AG20443 (cell line): ENCODE measurements at places on chromosomes 12 and 14.
A peak's percentile ranks its signal among the peaks of the same experiment; 100 is the strongest.

GRCh38 chr12:3202734-3203446 lies 125.7 kb downstream of the TSPAN9 start:
- DNase-seq: peak; percentile 87

GRCh38 chr14:106044949-106045596 lies 518.7 kb downstream of the TMEM121 start:
- no peak for DNase-seq

GRCh38 chr12:16166563-16167470 lies 110.7 kb downstream of the SLC15A5 start:
- DNase-seq: no peak

DNA sequence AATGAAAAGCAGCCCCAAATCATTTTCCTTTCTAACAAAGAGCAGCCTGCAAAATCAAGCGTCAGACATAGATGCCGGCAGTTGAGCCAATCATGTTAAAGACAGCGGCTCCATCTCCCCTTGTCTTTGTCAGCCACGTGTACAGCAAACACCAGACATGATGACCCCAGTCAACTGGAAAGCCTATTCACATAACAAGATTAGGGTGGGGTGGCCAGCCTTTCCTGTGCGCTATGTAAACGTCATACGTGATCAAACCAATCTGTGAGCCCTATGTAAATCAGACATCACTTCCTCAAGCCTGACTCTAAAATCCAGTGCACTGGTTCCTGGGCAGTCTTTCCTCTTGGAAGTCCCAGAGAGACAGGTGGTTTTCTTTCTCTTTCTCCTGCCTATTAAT lies 9.9 kb upstream of the FICD start:
- no peak for DNase-seq

- no peak for DNase-seq
Observed at GRCh38 chr12:30996752-30997151, 70.2 kb downstream of the TSPAN11 start.

DNA sequence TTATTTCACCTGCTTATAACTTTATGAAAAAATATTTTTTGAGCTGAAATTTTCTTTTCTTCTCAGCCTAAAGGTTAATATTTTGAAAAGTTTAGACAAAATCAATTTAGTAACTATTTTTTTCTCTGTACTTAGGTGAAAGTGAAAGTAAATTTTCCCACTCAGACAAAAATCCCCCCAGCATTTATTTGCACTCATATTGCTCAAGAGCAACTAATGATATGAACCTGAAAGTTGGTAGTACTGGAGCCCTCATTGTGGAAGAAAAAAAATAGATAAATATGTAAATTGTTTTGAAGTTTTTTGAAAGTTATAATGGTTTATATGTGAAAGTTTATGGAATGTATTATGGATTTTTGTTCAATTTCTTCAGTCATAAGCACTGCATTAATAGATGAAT lies 1005.9 kb upstream of the ATXN7L3B start:
- DNase-seq: no peak

GRCh38 chr12:100402763-100403162 lies 45.9 kb downstream of the SLC17A8 start:
- no peak for DNase-seq

DNA sequence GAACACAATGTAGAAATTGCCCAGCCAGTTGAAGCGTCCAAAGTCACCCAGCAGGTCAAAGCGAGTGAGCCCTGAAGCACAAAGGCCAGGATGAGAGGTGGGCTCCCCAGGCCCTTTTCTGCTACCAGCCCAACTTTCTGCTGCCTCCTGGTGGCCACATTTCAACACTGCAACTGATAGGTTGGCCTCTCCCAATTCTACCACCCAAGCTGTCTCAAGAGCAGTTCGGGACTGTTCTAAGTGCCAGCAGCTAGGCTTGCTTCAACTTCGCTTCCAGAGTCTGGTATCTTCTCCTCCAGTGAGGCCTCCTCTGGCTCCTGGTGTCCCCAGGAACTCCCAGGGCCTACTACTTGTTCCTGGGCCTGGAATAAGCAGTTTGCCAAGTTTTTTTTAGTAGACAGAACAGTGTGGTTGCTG lies 3.4 kb upstream of the DHH start:
- DNase-seq: peak; percentile 69

DNA sequence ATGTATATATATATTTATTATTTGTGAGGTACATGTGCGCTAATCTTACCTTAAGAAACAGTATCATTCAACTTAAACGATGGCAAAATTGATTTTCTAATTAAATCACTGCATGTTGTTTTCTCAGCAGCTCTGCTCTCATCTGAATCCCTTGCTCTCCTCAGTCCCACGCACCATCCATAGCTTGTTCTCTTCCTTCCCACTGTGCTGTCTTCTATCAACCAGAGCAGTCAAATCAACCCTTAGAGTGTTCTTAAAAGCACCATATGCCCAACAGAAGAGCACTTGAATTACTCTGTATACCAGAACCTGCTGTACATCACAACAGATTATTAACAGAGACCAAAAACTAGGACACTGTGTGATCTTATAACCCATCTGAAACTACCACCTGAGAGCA lies 209.4 kb upstream of the G2E3 start:
- DNase-seq: no peak

DNA sequence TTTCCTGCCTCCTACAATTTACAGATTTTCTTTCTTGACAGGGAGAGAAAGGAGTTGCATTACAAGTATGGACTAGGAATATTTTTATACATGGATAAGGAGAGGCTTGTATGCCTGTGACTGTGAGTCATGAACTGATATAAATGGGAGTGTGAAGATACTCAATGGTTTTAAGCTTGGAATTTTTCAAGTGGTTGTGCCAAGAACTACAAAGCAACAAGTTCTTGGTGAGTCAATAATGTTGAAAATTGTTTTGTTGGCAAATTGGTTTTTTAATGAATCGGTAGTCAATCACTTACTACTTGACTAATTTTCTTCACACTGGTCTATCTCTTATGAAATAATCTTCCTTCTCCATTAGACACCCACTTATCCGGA lies 58.9 kb upstream of the HMGA2 start:
- DNase-seq: peak; percentile 49

GRCh38 chr12:97452839-97453238 lies 9.8 kb upstream of the RMST start:
- DNase-seq: no peak

- peak; percentile 45 for DNase-seq
Observed at GRCh38 chr12:9049520-9050133, 60.3 kb downstream of the KLRG1 start.

- DNase-seq: peak; percentile 35
Observed at GRCh38 chr12:20024194-20024593, 344.1 kb upstream of the PDE3A start.

- peak; percentile 100 for DNase-seq
Observed at GRCh38 chr12:6752921-6753771, at the start of gene MLF2. Gene MLF2, minus strand, starts transcription at chr12:6753141. Its CDS starts 807 bp downstream, at chr12:6752334.

- peak; percentile 90 for DNase-seq
Observed at GRCh38 chr14:103522649-103523574, at the start of gene CKB. Gene CKB, minus strand, starts transcription at chr14:103522830. Its CDS starts 337 bp downstream, at chr14:103522493.

DNA sequence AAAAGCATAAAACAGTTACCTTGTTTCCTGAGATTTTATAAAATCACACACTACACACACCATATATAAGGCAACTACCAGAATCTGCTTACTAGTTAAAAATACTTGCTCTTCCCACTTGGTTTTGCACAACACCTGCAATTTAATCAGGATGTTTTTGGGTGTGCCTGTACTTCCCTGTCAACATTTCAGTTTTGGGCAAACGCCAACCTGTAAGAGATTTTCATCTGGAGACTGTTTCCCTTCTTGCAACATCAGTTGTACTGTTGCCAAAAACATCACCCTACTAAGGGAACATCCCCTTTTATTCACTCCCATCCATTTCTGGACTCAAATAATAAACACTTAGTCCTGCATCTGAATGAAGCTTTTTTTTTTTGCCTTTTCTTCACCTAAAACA lies 172.3 kb downstream of the DUSP6 start:
- DNase-seq: peak; percentile 31

GRCh38 chr14:21104448-21105060 lies 3.7 kb downstream of the TMEM253 start:
- DNase-seq: peak; percentile 85

GRCh38 chr14:89660166-89660565 lies 243.1 kb upstream of the FOXN3 start:
- DNase-seq: peak; percentile 71

- DNase-seq: no peak
Observed at GRCh38 chr12:93173178-93173957, 204.4 kb upstream of the NUDT4 start.

GRCh38 chr12:536751-537245 lies 77.1 kb downstream of the B4GALNT3 start:
- DNase-seq: no peak

- DNase-seq: no peak
Observed at GRCh38 chr14:75393794-75394193, 34.0 kb upstream of the JDP2 start.

DNA sequence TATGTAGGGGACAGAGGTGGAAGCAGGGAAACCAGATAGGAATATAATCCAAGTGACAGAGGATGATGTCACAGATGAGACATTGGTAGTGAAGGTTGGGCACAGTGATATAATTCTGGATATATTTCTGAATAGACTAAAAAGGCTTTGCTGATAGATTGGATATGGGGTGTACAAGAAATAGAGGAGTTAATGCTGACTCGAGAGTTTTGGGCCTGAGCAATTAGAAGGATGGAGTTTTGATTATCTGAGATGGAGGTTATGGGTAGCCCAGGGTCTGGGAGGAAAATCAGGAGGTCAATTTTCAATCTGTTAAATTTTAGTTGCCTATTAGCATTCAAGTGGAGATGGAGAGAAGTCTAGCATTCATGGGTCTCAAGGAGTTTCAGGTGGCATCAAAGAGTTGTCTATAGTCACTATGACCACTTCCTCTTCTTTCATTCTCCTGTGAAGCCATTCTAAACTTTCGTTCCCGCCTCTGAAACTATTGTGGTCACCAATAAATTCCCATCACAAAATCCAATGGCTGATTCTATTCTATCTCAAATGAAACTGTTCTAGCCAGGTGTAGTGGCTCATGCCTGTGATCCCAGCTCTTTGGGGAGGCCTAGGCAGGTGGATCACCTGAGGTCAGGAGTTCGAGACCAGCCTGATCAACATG lies 10.6 kb upstream of the ANO6 start:
- no peak for DNase-seq

DNA sequence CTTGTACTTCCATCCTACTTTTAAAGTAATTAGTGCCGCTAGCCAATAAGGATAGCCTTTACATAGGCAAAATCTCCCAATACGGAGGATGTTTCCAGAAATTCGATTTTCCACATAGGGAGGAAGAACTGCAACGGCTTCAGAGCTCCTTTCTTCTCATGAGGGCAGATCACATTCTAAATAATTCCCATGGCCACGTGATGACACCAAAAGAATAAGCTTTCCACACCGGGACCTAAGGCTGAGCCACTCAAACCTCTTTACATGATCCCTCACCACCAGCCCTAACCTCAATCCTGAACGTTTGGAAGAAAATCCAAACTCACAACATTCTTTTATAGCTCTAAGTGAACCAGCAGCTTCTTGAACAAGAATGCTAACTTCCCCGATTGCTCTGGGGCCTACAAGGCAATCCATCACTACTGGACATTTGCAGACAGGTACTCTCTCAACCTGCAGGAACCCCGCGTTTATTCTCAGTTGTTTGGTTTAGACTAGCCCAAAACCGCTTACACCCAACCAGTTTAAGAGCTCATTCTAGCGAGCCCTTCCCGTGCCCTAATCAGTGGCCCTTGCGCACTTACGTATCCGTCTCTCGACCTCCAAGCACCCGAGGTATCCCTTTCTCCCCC lies 884 bp downstream of the CAPRIN2 start:
- peak; percentile 20 for DNase-seq

- DNase-seq: peak; percentile 95
Observed at GRCh38 chr12:6430124-6430989, 14.4 kb upstream of the CD27 start.

GRCh38 chr14:21241218-21241819 lies 27.9 kb downstream of the HNRNPC start:
- peak; percentile 22 for DNase-seq

DNA sequence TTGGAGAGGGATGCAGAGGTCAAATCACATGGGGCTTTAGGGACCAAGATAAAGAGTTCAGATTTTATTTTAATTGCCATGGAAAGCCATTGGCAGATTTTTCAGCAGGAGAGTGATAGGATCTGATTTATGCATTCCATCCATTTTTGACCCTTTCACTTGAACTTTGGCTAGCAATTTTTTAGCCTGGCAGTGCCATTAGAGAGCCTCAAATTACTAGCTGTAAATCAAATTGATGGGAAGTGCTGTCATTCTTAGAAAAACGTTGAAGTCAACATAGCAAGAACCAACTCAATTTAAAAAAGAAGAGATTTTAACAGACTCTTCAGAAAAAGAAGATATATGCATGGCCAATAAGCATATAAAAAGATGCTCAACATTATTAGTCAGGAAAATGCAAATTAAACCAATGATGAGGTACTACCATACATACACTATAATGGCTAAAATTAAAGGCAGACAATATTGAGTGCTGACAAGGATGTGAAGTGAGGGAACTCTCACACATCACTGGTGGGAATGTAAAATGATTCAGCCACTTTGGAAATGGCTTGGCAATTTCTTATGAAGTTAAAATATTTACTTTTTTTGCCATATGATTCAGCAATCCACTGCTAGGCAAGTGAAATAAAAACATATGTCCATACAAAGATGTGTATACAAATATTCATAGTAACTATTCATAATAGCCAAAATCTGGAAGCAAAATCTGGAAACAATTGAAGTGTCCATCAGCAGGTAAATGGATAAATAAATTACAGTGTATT lies 89.7 kb downstream of the PTCSC3 start:
- DNase-seq: no peak

DNA sequence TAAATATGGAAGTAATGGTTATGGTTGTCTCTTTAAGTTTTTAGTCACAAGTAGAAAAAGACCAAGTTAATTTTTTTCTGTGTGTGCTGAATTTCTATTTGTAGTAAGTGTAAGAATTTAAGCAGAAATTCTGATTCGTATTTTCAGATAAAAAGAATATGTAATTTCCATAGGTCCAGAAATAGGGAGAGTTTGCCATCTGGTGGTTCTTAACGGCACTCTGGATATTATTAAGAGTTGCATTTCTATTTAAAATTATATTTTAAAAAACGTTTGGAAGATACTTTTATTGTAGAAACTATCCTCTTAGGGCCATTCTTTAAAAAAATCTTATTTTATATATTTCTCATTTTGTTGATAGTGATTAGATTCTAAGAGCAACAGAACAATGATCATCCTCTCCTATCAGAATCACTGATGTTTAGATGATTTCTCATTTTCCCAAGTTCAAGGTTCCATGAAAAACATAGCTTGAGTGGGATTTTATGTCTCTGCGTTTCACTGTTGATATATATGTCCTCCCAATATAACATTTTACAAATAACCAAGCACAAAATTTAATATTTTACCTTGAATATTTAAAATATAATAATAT lies 88.3 kb downstream of the LRRK2 start:
- peak; percentile 34 for DNase-seq
